Stimulated activated CD8-positive, alpha-beta memory T cell treated with anti-CD3 and anti-CD28 coated beads, Interleukin-2, amount 100 ng/mL, for 1 hour (primary cell): ENCODE measurements at places on chromosomes 4 and X.

- DNase-seq: no peak
Observed at GRCh38 chr4:168569931-168570276, 73.1 kb downstream of the PALLD start.

DNA sequence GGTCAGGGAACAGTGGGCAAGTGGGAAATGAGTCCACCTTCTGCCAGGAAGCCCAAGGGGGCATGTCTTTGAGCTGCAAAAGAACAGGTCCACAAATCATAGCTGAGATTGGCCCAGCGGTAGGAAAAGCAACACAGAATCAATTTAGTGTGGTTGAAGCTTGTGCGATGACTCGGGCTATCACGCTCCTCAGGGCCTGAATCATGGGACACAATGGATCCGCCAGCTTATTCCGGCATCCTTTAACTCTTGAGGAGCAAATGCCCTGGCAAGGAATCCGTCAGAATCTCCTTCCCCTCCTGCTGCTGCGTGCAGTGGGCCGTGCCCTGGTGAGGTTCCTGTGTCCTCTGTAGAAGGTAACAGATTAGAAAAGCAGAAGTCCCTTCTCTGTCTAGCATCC is 98.0 kb downstream of the RELL1 start:
- no peak for DNase-seq

- no peak for DNase-seq
Observed at GRCh38 chr4:6087669-6088341, 69.6 kb upstream of the C4orf50 start.

- DNase-seq: no peak
Observed at GRCh38 chr4:79854856-79855502, 218.1 kb downstream of the ANTXR2 start.

DNA sequence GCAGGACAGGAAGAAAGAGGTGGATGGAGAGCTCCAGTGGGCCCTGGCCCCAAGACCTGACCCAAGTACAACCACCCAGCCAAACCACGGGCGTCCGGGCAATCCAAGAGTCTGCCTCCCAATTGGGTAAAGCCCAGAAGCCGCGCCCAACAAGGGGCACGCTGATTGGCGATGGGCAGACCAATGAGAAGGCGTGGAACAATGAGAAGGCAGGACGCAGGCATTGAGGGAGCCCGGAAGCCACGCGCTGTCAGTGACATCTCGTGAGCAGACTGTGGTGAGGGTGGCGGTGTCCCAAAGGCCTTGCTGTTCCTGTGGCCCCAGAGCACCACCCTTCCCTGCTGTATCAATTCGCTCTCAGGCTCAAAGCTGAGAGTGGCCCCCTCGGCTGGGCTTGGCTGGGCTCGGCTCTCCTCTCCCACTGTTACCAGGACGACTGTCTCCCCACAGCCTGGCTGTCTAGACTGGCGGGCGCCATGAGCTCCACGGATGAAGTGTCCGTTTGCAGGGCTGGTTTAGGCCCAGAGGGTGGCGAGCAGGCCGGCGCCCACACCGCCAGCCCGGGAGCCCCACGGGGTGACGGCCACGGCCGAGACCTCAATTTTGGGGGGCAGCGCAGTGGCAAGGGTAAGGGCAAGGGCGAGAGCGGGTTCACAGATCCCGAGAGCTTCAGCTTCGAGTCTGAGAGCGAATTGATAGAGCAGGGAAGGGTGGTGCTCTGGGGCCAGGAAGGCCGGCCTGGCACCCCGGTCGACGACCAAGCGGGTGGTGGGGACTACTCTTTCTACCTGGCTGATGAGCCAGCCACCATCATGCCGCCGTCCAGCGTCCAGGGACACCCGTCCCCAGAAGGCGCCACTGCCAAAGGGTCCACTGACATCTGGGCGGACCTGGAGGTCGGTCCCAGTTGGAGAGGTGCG is at the start of gene LOC101059915:
TSS of gene LOC101059915 (plus strand) at position 219 of the 920 bp plus-strand sequence.
- no peak for DNase-seq
